SJCRH30 (cell line): ENCODE measurements at places on chromosomes 2 and 18.

GRCh38 chr2:152525277-152525838, 190.4 kb downstream of the FMNL2 start:
- H3K36me3 ChIP-seq = no peaks in the 10 kb centered on the region
- no peaks in the 10 kb centered on the region for H3K27me3 ChIP-seq
- DNase-seq = no peak
- H3K27ac ChIP-seq = no peak overlapping the region
- H3K4me1 ChIP-seq = no peaks in the 10 kb centered on the region
- H3K4me3 ChIP-seq = no peak overlapping the region

GRCh38 chr2:27184115-27184514, 27.7 kb upstream of the ATRAID start:
- H3K27me3 ChIP-seq = peaks cover 28% of the 10 kb centered on the region
- H3K4me3 ChIP-seq = no peak overlapping the region
- no peaks in the 10 kb centered on the region for H3K36me3 ChIP-seq

- H3K27ac ChIP-seq = no peak overlapping the region
- no peaks in the 10 kb centered on the region for H3K4me1 ChIP-seq
- no peaks in the 10 kb centered on the region for H3K27me3 ChIP-seq
- no peaks in the 10 kb centered on the region for H3K36me3 ChIP-seq
- H3K4me3 ChIP-seq = no peak overlapping the region
Measured at GRCh38 chr18:53745224-53745967, 479.1 kb downstream of the MBD2 start.

GRCh38 chr2:162433491-162433890, 89.6 kb downstream of the GCA start:
- H3K4me1 ChIP-seq = no peaks in the 10 kb centered on the region
- H3K36me3 ChIP-seq = no peaks in the 10 kb centered on the region
- H3K4me3 ChIP-seq = no peak overlapping the region
- no peak overlapping the region for H3K27ac ChIP-seq
- no peak for DNase-seq
- no peaks in the 10 kb centered on the region for H3K27me3 ChIP-seq

DNA sequence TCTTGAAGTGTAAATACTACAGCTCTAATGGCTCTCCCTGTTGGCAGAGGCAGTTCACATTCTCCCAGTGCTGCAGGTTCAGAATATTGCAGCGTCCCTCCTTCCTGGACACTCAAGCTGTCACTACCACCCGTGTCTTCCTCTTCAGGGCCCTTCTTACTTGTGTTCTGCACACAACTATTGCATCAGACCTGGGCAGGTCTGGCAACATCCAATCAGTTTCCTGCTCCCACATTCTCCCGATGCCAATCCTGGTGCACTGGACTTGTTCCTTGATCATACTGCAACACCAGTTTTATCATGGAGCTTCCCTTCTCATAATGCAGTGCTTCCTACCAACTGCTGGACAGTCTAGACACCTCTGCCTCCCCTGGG, 161.5 kb downstream of the CAPN13 start:
- no peak for DNase-seq
- H3K27ac ChIP-seq = no peak overlapping the region
- no peak overlapping the region for H3K4me3 ChIP-seq
- H3K27me3 ChIP-seq = no peaks in the 10 kb centered on the region
- H3K4me1 ChIP-seq = no peaks in the 10 kb centered on the region

DNA sequence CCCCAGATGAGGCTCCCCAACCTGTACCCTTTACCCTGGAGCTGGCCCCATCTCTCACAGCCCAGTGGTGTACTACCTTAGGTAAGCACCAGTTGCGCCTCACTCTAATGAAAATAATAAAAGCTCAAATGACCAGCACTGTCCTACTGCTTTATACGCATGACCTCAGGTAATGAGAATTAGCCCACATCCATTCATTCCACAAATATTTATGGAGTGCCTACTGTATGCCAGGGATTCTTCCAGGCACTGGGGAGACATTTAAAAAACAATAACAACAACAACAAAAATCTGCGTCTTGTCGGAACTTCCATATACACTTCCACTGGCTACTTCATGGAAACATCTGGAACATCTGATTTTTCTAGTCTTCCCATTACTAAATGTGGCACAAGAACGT, 20.8 kb downstream of the HPCAL1 start:
- no peak overlapping the region for H3K27ac ChIP-seq
- no peaks in the 10 kb centered on the region for H3K27me3 ChIP-seq
- DNase-seq = no peak
- H3K4me1 ChIP-seq = peaks cover 23% of the 10 kb centered on the region
- H3K36me3 ChIP-seq = no peaks in the 10 kb centered on the region

- DNase-seq = no peak
- H3K27me3 ChIP-seq = no peaks in the 10 kb centered on the region
- H3K27ac ChIP-seq = no peak within 1 kb of the TSS
- no peaks in the 10 kb centered on the region for H3K36me3 ChIP-seq
- H3K4me3 ChIP-seq = no peak within 1 kb of the TSS
Measured at GRCh38 chr18:59697236-59697932, at the start of gene CCBE1. TSS of gene CCBE1 (minus strand) at chr18:59697423.

DNA sequence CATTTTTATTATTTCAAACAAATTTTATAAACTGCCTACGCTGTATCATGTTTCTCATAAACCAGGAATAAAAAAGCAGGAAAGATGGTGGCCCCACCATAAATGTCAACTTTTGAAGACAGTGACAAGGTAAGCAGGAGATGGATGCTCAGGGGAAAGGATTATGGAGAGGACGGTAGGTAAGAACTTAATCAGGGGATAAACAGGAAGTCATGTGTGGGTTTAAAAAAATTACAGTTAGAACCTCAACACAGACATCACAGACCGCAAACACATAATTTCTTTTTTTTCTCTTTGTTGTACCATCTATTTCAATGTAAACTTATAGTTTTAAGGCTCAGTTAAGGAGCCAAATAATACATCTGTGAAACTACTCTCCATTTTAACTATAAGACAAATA, 575.2 kb upstream of the SLC8A1 start:
- H3K4me3 ChIP-seq = no peak overlapping the region
- 0 out of 2 replicates have a peak, but pooled peaks cover 8% of the 10 kb centered on the region for H3K27me3 ChIP-seq
- DNase-seq = no peak
- H3K27ac ChIP-seq = no peak overlapping the region
- H3K36me3 ChIP-seq = no peaks in the 10 kb centered on the region

DNA sequence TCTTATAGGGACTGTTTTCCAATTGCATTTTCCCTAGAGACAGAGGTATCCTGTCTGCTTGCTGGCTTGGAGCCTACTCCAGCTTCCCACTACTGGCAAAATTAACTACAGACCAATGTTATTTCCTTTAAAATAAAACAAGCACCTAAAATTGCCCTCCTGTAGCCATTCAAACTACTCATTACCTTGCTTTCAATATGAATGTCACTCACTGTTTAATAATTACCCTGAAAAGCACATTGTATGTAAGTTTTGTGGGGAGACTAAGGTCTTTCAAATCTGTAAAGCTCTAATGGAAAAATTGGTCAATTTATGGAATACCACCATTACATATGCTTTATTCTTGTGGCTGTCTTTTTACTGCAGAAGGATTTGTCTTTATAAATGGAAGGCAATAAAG, 87.3 kb downstream of the DOCK10 start:
- no peak overlapping the region for H3K4me3 ChIP-seq
- no peaks in the 10 kb centered on the region for H3K36me3 ChIP-seq
- H3K27ac ChIP-seq = no peak overlapping the region

GRCh38 chr2:109442715-109443319, 170.9 kb downstream of the SEPTIN10 start:
- no peak for DNase-seq
- H3K36me3 ChIP-seq = no peaks in the 10 kb centered on the region
- no peaks in the 10 kb centered on the region for H3K27me3 ChIP-seq
- H3K4me1 ChIP-seq = peaks cover 17% of the 10 kb centered on the region
- H3K27ac ChIP-seq = no peak overlapping the region
- no peak overlapping the region for H3K4me3 ChIP-seq
